Amygdala (tissue), 56 donors: ENCODE measurements at places on chromosomes 6 and 20.

DNA sequence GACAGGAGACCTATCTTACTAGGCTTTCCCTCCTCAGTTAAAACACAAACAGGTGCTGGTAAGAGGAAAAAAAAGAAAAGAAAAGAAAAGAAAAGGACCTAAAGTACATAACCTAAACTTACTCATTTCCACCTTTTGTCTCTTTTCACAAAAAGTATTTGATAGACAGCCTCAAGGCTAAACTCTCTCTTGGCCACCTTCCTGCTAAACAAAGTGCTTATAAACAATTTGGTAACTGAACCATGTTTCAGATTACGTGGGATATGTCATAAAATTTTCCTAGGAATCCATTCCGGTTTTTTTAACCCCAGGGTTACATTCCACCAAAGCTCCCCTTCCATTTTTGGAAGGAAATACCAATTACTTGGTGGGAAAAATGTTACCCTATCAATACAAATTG is 109.0 kb downstream of the PRND start:
- DNase-seq = no peak

DNA sequence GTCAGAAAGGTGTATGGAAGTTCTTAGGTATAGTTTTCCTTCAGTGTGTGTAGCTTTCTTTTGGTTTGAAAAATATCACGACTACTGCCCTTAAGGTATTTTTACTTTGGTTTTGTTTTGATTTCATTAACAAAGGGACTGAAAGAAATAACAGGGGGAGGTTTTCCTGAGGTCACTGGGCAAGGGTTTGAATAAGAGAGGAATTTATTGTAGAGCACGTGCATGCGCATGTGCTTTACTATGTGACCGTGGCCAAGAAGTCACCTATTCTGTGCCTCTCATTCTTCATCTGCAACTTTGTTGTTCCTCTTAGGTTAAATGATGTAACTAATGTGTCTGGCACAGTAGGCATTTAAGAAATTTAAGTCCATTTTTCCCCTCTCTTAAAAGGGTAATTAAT is 4.1 kb upstream of the MAN1A1 start:
- no peak for DNase-seq

- DNase-seq = no peak
Measured at GRCh38 chr6:147651249-147652063, 143.0 kb downstream of the SAMD5 start.

- no peak for DNase-seq
Measured at GRCh38 chr20:36866164-36866563, 9.8 kb upstream of the TLDC2 start.

DNA sequence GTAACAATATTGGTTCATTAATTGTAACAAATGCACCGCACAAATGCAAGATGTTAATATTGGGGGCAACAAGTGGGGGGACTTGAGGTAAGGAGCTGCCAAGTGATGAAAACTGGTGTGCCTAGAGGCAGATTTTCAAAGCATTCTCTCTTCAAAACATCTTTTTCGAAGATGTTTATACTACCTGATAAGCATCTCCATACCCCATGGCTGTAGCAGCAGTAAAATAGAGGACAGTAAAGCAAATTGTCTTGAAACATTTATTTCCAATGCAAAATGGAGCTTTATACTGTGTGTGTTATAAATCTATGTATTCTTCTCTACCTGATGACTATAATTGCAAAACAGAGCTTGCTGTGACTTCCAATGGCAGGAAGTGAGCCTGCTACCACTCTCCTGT is 42.5 kb downstream of the MYLIP start:
- DNase-seq = no peak

- no peak for DNase-seq
Measured at GRCh38 chr20:55586610-55587009, 418.7 kb downstream of the CBLN4 start.

DNA sequence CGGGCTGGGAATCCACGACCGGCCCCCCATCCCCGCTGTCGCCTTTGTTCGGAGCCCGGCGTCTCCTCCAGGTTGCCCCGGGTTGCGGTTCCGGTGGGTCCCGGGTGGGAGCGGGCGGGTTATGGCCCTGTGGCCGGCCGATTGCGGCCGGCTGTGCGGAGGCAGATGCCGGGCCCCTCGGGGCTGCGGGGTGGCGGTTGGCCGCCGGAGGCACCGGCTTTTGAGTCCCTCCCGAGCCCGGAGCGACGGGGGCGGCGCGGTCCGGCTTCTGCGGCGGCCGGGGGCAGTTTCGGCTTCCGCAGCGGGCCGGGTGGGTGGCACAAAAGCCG is 431 bp downstream of the LOC128125822 start:
- no peak for DNase-seq

GRCh38 chr6:118135371-118135770 is 228.3 kb downstream of the SLC35F1 start:
- DNase-seq = no peak

DNA sequence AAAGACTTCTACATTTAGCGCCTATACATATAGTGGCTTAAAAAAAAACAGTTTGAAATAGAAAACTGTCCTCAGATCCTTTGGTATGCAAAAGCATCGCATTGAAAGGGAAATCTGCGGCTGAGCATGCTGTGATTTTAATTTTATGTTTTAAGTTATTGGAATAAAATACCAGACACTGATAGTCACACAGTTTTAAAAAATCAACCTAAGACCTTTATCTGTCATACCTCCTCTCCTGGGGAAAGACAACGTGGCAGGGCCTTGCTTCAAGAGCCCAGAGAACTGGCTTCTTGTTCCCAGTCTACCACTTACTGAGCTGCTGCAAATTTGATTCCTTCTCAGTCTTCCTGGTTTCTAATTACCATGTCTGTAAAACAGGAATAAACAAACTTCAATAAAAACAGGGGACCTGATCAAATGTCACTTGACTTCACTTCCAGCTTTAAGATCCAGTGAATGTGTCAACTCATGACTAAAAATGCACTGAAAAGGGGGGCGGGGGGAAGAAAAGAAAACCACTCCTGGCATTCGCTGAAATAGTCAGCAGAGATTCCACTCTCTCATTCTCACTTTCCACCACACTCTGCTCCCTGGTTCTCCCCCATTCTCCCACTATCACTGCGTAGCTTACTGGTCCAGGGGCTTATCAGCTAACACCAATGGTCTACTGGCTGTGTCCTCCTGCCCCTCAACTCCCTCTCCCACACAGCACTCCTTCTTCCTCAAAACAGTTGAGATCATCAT is 494.7 kb upstream of the MARCKS start:
- no peak for DNase-seq

GRCh38 chr6:2563635-2564034 is 187.1 kb downstream of the MYLK4 start:
- DNase-seq = no peak

- no peak for DNase-seq
Measured at GRCh38 chr20:10157549-10157948, 61.1 kb upstream of the SNAP25 start.

GRCh38 chr6:40957616-40958492 is 81.2 kb downstream of the UNC5CL start:
- DNase-seq = no peak

DNA sequence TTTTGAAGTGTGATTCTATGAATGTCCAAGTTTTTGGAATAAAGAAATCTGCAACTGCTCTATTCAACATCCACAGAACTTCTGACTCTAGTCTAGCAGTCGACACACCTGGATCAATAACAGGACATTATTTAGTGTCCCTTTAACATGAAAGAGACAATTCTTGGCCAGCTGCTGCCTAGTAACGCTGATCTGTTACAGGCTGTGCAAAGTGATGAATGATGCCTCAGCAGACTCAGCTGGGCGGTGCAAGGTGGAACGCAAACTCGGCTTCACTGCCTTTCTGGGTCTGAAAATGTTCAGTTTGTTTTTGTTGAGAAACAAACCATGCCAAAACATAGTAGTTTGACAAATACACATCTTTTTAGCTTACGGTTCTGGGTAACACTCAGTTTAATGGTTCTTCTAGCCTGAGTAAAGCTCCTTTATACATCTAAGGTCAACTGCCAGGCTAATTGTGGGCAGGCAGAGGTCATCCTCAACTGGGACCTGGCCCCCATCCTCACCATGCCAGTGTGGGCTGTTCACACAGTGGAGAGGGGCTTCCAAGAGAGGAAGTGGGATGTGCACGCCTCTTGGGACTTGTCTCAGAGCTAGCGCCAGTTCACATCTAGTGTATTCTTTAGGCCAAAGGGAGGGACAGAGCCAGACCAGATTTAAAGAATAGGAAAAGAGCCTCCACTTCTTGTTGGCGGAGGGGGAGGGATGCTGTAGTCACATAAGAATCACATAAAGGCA is 879.7 kb downstream of the QKI start:
- no peak for DNase-seq

DNA sequence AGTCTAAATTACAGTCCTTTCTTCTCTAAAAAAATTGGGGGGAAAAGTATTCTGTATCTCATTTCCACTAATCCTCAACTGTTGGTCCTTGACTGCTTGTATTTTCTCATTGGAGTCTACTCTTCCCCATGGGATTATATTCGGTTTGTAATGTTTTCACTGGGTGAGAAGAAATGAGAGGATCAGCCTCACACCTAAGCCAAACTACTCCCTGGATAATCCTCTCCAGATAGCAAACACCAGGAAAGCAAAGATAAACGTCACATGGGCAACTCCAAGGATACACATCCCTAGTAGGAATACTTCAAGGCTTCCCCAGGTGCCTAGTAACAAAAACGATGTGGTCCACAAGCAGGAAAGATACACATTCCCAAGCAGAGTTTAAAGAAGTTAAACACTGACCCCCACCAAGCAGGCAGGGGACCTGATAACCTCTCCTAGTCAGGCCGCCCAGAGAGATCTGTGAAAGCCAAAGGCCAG is 53.9 kb upstream of the SOX4 start:
- no peak for DNase-seq

GRCh38 chr6:100271625-100272024 is 193.1 kb downstream of the SIM1 start:
- no peak for DNase-seq

- DNase-seq = no peak
Measured at GRCh38 chr6:10529231-10529801, 8.2 kb downstream of the GCNT2 start.

DNA sequence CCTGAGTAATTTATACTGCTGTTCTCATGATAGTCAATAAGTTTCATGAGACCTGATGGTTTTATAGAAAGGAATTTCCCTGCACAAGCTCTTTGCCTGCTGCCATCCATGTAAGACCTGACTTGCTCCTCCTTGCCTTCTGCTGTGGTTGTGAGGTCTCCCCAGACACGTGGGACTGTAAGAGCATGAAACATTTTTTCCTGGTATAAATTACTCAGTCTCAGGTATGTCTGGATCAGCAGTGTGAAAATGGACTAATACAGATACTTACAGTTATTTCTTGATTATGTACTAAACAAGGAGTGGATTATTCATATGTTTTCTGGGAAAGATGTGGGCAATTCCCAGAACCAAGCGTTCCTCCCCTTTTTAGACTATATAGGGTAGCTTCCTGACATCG is 1.9 kb upstream of the TRIM38 start:
- no peak for DNase-seq

- DNase-seq = no peak
Measured at GRCh38 chr6:16928387-16928786, 167.1 kb upstream of the ATXN1 start.

DNA sequence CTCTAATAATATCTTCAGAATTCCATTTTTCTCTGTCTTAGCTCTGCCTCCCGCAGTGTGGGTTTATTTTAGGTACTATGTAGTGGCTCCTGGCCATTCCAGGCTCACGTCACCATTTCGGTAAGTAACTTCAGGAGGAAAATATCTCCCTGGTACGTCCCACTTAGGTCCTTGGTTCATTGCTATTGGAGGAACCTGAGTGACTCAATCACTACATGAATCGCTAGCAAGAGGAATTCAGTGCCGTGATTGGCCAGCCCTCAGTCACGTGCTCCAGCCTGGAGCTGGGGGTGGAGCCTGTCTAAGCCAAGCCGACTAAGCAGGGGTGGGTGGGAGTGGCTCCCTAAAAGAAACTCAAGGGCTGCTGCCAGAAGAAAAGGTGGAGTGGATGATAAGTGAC is 67.3 kb upstream of the E2F3 start:
- DNase-seq = no peak

DNA sequence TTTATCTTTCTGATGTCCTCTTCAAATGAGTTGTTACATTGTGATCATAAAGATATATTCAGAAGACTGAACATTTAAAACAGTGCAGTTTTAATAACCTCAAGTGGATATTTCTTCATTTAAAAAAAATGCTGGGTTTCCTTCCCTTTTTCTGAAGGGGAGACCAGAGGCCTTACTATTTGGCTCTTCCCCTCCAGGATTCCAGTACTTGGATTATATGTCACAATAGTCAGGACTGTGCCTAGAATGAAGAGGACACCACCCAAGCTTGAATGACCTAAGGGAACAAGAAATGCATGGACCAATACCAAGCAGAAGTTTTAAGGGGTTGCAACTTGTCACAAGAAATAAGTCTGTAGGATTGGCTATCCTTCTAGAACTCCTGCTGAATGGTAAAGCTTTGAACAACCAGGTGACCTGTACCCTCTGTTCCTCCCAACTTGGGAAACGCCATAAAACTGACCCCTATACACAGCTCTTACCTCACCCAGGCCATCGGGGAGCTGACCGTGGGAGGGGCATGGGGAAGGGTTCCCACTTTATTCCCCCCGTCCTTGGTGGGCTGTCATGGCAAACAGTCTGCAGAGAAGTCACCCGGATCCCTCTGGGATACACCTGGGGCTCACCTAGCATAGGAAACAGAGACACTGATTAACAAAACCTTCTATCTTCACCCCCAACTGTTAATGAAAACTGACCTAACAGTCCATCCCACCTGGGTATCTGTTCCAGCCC is 2.0 kb downstream of the FRS3 start:
- DNase-seq = no peak

DNA sequence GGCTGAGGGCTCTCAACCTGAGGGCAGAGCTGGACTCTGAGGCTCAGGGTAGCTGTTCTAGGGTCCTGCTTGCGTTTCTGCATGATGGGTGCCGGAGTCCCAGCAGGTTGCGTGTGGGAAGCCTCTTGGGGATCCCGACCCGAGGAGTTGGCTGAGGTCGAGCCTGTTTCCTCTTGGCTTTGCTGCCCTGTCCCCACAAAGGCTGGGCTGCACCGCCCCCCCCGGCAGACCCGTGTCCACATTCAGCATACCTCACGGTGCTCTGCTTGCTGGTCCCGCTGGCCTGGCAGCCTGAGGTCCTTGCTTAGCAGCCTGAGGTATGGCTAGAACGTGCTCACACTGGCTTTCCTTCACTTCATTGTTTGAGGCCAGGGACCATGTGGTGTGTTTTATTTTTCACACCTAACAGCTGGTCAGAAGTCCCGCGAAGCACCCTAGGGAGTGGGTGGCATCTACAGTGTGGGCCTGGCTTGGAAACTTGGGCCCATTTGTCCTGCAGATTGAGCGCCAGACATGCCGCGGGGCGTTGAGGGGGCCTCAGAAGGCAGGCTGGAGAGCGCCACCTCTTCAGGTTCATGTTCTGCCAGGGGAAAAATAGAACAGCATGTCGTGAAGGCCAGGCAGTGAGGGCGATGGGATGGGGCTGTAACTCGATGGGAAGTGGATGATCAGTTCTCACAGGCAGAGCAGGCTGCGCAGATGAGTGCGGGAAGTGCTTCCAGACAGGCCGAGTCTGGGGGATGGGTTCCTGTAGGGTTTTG is 9.5 kb downstream of the LSM14B start:
- DNase-seq = no peak
